ENCODE measurements at places on chromosomes 2 and 18.
A peak's percentile ranks its signal among the peaks of the same experiment; 100 is the strongest.

GRCh38 chr2:653645-654425 lies 23.4 kb downstream of the TMEM18 start:
- DNase-seq: no peak

DNA sequence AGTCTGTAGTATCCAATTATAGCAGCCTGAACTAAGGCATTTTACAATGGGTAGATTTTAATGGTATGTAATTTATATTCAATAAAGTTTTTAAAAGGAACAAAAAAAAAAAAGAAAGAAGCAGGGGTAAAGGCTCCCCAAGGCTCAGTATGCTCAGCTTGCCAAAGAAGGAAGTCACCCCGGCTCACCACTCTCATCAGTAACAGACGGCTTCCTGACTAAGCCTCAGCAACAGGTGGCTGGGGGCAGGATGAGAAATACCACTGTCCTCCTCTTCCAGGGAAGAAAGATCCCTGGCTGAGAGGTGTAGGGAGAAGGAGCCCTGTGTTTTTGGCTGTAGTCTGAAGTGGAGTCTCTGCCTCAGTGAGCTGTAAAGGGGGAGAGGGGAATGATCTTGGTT lies 121.2 kb downstream of the ARHGEF4 start:
- DNase-seq: no peak

DNA sequence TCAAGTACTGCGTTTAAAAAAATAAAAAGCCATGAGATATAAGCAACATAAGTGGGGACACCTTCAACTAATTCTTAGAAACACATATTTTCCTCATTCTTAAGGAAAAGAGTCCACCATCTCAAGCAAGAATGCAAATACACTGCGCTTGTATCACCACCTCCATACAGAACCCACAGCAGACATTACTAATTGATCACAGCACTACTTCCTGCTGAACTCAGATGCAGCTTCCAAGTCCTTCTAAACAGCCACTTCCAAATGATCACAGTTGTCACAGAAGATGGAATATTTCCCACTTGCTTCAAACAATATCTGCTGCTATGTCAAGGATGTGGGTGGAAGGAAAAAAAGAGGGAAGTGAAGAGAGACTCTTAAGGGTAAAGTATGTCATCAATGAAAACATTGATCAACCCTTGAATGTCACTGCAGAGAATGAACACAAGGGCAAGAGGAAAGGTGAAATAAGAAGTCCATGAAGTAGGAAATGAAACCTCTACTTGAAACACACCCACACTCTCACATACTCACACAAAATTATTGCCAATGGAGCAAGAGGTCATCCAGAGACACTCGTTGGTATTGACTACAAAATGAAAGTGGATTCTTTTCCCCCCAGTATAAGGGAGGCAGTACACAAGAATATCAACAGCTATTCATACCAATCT lies 22.1 kb downstream of the TGFA start:
- DNase-seq: no peak

DNA sequence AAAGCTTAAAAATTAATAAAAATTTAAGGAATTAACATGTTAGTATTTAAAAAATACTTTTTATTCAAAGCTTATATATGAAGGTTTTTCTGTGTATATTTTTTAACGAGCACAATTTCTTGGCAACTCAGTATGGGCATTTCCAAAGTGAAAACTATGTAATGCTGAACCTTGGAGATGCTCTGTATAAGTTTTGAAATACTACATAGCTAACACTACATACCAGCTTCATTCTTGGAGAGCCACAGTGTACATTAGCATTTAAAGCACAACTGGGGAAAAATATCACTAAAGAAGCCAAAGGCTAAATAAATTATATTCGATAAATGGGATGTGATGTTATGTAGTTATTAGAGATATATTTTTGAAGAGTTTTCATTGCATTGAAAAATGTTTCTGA lies 446.5 kb downstream of the CCDC85A start:
- no peak for DNase-seq

GRCh38 chr2:181672255-181673008 lies 7.9 kb downstream of the NEUROD1 start:
- DNase-seq: no peak

DNA sequence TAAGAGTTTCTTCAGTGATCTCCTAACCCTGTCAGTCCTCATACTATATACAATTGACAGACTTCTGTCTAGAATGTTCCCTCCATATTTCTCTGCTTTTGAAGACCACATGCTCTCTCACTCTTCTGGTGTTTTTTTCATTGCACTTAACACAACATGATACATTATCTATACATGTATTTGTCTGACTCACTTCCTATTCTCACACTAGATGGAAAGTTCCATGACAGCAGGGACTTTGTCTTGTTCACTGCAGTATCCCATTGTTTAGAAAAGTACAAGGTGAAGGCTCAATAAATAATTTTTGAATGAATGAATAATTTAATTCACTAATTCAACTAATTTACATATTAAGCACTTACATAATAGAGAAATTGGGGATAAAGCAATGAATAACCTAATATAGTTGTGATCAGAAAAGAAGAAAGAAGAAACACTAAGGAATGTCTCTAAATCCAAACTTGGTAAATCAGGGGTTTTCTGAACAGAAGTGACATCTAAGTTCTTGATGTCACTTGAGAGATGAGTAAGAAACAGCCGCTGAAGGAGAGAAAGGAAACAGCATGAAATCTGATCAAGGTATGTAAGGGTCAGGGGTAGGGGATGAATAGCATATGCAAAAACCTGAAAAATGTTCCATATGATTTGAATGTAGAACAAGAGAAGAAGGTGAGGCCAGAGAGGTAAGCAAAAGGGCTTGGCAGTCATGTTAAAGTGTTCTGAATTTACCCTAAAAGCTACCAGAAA lies 42.4 kb downstream of the MBD2 start:
- no peak for DNase-seq

GRCh38 chr2:134586326-134586965 lies 132.4 kb downstream of the TMEM163 start:
- no peak for DNase-seq

- no peak for DNase-seq
Measured at GRCh38 chr2:141301551-141301950, 829.3 kb downstream of the LRP1B start.

DNA sequence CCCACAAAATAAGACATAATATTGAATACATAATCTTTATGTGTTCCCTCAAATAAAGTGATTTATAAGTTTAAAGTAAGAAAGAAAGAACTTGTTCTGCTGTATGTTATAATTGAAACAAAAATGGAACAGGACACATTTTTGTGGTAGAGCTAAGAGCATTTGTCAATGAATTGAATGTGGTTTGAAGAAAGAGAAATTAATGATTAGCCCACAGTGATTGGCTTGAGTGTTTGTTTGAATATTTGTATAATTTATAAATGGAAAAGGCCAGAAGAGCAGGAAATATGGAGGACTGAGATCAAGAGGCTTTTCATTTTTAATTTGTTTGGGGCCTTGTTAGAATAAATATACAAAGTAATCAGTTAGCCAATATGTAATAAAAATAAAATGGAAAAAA lies 395.1 kb upstream of the CDH19 start:
- DNase-seq: no peak

- DNase-seq: no peak
Measured at GRCh38 chr2:52117299-52117698, 1085.4 kb upstream of the NRXN1 start.

DNA sequence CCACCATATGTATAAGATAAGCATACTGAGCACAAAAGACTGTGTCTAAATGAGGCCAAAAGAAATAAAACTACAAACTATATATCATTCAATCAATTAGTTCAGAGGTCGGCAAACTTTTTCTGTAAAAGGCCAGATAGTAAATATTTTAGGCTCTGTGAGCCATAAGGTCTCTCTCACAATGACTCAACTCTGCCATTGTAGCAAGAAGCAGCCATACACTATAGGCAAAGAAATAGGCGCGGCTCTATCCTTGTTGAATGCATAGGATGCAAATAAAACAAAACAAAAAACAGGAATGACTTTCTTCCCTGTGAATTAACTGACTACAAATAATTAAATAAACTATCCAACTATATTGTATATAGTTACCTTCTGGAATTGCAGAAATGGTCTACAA lies 8.6 kb upstream of the CCDC88A start:
- no peak for DNase-seq

GRCh38 chr2:61249521-61250071 lies 87.6 kb downstream of the C2orf74 start:
- no peak for DNase-seq

GRCh38 chr18:9506046-9506792 lies 30.9 kb downstream of the RALBP1 start:
- DNase-seq: no peak

GRCh38 chr2:152740743-152741328 lies 22.4 kb downstream of the ARL6IP6 start:
- DNase-seq: peak; percentile 45

DNA sequence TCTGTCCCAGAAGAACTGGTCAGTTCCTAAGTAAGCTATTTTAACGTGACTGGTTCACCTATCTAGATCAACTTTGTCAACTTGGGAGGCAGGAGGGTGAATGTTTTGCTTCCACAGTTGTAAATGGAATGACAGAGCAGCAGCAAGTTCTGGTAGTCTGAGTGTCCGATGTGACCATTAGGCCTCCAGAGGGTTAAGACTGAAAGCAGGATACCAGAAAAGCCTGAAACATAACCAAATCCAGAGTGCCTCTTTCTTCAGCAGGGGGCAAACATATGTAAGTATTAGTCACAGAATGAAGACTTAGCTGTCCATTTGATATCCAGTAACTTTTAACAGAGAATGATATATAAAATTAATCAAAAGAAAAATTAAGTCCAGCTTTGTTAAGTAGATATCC lies 9.2 kb downstream of the HOXD3 start:
- no peak for DNase-seq

DNA sequence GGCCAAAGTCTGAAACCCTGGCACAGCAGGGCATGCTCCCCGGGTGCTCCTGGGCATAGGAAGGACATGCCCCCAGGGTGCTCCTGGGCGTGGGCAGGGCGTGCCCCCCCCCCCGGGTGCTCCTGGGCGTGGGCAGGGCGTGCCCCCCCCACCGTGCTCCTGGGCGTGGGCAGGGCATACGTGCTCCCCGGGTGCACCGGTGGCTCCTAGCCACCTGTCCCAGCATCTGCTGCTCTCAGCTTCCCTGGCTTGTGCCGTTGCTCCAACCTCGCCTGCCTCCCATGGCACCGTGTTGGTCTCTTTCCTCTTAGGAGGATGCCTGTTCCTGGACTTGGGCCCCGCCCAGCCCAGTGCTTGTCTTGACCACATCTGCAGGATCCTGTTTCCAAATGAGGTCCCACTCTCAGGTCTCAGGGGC lies 95.6 kb upstream of the CTDP1 start:
- DNase-seq: no peak

DNA sequence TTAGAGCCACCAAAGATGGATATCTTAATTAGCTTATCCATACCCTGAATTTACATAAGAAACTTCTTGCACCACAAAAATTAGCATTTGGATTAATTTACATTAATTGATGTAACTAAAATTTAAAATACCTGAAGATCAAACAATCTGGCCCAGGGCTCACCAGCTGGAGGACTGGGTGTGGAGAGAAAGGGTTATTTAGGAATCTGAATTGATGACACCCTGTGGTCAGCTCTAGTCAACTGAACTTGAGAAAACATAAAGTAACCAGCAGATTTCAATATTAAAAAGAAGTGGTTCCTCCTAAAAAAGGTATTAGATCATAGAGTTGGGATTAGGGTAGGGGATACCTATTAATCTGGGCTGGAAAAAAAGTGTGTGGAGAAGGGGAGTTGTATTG lies 122.5 kb downstream of the STRN start:
- no peak for DNase-seq

DNA sequence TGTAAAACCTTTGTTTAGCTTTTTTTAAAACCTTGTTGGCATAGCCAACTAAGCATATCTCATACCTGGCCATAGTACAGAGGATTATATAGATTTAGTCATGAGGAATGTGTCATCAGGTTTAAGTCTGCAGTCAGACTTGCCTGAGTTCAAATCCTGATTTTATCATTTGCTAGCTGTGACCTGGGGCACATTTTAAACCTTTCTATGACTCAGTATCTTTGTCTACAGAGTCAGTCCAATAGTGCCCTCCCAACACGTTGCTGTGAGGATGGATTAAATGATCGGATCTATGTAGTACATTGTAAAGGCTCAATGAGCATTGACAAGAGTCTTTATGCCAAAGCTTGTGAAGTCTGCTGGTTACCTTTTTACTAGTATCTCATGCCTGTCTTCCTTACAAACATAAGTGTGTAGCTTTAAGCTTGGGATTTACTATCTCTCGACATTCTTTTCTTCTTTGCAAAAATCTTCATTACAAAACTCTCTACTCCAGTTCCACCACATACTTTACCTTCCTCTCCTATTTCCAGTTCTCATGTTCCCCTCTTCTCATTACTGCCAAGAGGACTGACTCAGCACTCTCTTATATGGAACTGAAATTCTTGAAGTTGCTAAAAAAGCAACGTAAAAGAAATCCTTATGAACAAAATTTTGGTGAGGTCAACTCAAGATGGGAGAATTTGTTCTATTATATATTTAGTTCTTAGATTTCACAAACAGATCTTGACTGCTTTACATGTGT lies 68.1 kb upstream of the RBMS1 start:
- no peak for DNase-seq

DNA sequence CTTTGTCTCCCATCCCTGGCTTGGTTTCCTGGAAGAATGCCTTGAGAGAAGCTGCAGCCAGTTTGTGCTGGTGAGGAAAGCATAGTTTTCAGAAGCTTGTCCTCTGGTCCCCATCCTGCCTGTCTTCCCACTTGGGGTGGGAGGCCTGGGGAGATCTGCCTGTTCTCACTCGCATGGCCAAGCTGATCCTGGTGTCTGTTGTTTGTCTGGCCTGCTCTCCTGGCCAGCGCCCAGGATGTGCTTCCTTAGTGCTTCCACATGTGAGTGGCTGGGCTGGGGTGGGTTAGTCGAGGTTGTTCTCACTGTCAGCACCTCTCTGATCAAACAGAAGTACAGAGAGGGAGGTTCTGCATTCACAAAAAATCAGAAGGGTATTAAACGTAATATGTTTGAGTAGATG lies 49.5 kb downstream of the PTPRM start:
- no peak for DNase-seq

GRCh38 chr2:59779571-59779970 lies 773.9 kb downstream of the BCL11A start:
- DNase-seq: no peak

DNA sequence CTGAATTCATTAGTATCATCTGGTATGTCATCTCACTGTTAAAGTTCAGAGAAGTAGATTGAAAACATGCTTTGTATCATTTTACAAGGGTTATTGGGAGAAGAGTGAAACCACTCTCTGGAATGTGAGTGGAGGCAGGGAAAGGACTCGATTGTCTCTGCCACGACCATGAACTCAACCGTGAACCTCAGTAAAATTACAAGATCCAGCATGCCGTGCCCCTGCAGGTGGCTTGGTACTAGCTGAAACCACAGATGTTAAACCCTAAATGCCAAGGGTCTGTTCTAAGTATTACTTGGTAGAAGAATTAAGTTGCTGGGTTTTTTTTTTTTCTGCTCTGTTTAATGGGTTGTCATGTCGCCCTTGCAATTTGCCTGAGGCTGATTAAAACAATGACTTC lies 197.2 kb downstream of the MYO3B start:
- no peak for DNase-seq
